ENCODE measurements at places on chromosomes 5 and 9.

DNA sequence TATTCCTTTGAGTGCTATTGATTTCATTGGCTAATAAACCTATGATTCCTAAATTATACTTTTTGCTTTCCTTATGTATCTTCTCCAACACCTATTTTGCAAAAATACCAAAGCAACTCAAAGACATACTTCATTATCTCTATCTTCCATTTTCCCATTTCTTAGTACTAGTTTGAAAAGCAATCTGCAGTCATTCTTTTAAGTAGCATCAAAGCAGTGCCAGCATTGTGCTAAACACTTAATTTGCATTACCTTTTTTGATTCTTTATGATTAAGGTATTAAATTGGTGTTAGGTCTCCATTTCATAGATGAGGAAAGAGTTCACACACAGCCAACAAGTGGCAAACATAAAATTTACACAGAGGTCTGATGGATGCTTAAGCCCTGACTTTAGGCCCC lies 330.3 kb downstream of the ARL15 start:
- DNase-seq = no peak

- no peak for DNase-seq
Measured at GRCh38 chr9:90019626-90020025, 414.8 kb downstream of the GADD45G start.

GRCh38 chr5:118224546-118224945 lies 763.8 kb downstream of the DTWD2 start:
- no peak for DNase-seq

GRCh38 chr5:126499853-126500342 lies 76.7 kb downstream of the GRAMD2B start:
- DNase-seq = no peak

DNA sequence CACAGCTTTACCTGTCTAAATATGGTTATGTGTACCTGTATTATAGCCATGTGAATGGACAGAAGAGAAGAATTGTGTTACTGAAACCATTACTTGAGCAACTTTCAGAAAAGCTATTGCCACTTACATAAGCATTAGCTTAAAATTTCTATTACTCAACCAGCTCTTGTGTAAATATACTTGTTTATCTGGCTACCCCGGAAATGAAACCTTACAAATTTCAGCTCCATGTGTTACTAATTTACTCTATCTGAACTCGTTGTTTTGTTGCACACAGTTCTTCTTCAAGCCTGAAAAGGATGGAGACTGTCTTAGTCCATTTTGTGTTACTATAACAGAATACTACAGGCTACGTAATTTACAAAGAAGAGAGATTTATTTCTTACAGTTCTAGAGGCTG lies 22.5 kb upstream of the ADAMTSL1 start:
- no peak for DNase-seq

- DNase-seq = no peak
Measured at GRCh38 chr5:17398866-17399835, 98.9 kb upstream of the TAF11L2 start.

DNA sequence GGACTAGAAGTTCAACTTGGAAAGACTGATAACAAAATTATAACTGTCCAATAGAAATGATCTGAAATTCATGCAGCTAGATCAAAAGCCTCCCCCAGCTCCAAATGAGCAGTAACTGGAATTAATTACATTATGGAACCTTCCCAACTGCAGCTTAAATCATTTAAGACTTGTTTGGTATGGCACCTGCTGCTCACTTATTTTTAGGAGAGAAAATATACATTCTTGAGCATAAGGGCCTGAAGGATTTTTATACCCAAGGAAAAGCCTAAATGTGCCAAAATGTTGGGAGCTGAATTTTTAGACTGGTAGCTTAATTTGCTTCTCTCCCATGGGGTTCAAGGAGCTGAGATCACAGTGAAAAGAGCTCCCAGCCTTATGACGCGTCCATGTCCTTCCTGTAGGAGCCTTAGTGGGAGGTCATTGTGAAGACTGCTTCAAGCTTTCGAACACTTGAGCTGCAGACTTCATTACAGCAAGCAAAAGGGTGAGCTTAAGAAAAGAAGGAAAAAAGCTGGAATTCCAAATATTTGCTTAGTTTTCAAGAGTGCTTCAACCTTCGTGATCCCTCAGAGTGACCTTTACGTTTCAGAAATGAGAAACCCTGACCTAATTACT lies 276.0 kb downstream of the DMAC1 start:
- no peak for DNase-seq

- no peak for DNase-seq
Measured at GRCh38 chr5:132257131-132258101, at the start of gene PDLIM4. TSS of gene PDLIM4 (plus strand) at chr5:132257696. CDS start at chr5:132257735, 39 bp downstream.

Measured in stimulated activated CD8-positive, alpha-beta memory T cell treated with anti-CD3 and anti-CD28 coated beads, Interleukin-12 subunit alpha, Interleukin-12 subunit beta, amount 100 ng/mL, for 4 hours (primary cell).